ENCODE measurements at places on chromosomes 1 and 21.
A peak's percentile ranks its signal among the peaks of the same experiment; 100 is the strongest.

DNA sequence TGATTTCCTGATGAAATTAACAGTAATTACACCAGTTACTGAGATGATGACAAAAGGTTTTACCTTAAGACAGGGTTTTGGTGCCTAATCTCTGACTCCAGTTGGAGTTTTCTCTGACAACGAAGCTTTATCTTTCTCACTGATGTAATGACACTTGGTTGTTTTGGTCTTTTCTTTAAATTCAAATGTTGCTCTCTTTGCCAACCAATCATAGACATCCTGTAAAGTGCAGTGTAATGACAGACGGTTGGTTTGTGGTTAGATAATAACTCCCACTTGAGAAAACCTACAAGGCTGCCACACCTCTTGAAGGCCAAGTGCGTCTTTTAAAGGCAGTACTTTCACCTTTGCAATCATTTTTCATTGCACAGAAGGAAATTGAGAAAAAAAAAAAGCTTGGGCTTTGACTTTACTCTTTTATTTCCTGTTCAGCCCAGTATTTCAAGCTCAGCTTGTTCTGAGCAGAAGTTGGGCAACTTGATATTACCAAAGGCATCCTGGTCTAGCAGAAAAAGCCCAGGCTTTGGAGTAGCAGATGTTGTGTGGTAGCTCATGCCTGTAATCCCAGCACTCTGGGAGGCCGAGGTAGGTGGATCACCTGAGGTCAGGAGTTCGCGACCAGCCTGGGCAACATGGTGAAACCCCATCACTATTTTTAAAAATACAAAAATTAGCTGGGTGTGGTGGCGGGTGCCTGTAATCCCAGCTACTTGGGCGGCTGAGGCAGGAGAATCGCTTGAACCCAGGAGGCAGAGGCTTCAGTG, 14.9 kb downstream of the PDIK1L start:
- peak; percentile 31 for DNase-seq

DNA sequence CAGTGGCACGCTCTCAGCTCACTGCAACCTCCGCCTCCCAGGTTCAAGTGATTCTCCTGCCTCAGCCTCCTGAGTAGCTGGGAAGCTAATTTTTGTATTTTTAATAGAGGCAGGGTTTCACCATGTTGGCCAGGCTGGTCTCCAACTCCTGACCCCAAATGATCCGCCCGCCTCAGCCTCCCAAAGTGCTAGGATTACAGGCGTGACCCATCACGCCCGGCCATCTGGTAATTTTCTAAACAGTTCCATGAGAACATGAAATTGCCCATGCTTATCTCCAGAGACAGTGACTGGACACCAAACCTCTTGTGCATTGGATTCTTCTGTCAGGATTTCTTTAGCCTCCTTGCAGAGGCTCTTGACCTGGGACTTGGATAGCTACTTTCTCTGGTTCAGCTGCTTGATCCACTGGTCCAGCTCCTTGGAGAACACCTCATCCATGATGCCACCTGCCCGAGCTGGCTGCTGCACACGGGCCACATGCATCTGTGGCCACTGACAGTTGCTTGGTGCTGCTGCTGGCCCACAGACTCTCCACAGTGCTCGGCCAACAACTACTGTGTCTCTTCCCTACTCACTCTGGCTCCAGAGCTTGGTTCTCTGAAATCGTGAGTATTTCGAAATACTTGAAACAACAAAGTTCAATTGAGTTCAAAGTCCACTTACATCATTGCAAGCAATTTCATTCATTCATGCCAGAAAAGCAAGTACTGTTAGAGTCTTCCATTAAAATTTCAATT, 40.0 kb upstream of the CTPS1 start:
- no peak for DNase-seq

GRCh38 chr1:46012236-46012635, 120.2 kb downstream of the PIK3R3 start:
- no peak for DNase-seq

DNA sequence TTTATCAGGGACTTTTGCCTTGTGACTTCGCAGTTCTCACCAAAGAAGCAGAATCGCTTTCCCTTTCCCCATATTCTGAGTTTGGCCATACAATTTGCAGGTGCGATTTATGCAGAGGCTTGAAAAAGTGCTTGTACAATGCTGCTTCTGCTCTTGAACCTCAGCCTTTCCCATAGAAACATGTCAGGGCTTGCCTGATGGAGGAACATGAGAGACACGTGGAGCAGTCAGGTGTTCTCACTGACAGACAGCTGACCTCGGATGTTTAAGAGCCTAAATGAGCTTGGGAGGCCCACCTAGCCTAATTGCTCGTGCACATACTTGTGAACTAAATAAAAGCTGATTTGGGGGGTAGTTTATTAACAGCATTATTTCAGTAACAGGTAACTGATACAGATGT, 290.0 kb downstream of the S1PR1 start:
- DNase-seq = no peak

GRCh38 chr21:38787461-38788274, 18.1 kb upstream of the ETS2 start:
- DNase-seq = no peak
